Mesendoderm (in vitro differentiated cells): ENCODE measurements at places on chromosomes 11 and 22.
A peak's percentile ranks its signal among the peaks of the same experiment; 100 is the strongest.

DNA sequence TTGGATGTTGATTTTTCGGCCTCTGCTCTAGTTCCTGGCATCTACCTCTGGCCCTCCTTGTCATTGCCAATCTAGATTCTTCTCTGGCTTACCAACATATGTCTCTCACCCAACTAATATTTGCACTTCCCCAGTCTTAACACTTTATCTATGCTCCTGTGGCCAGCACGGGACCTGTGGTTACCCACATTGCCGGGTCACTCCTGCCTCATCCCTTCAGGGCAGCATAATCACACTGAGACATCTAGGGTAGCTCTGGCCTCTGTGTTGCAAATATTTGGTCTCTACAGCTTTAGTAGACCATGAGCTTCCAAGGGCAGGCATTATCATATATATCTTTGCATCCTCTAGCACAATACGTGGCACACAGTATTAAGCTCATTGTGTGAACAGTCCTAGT is 182.0 kb upstream of the ARHGAP20 start:
- DNase-seq, result no peak

GRCh38 chr11:70111269-70112016 is 33.3 kb downstream of the ANO1 start:
- DNase-seq, result peak; percentile 81

DNA sequence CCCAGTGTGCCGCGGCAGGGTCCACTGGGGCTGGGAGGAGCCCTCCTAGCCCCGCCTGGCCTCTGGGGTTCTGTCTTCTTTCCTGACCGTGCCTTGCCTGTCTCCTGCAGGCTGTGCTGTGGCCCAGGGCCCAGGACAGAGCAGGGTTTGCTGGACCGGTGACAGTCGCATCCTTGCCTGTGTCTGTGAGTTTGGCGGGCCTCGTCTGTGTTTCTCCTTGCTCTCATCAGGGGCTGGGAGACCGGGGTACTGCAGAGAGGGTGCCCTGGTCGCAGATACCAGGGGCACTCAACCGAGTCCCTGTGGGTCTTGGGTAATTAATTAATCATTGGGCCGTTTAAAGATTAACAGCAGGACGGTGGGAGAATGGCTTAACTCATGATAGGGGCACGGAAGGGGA is 29.9 kb downstream of the RPL3 start:
- DNase-seq, result no peak

DNA sequence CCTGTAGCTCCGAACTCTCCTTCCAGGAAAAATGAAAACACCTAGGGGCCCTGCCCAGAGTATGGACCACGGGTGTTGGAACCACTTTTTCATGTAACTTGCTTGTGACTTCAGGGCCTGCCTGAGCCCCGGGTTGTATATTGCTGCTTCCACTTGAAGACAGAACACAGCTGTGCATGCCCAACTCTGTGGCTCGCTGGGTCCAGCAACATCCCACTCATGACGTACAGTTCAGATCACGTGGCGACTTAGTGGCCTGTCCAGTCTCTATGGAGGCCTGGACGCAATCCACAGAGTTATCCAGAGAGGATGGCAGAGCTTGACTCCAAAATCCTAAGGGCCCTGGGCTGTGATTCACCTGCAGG is 6.8 kb downstream of the C11orf21 start:
- DNase-seq, result no peak

GRCh38 chr11:133939558-133939957 is 17.2 kb downstream of the IGSF9B start:
- no peak for DNase-seq

- DNase-seq, result no peak
Observed at GRCh38 chr22:35314161-35314942, 14.7 kb downstream of the TOM1 start.
